ENCODE measurements at places on chromosomes 5 and 9. TPM values are rescaled to one million over a fixed set of nuclear protein-coding genes. Genes with fewer than 3 reads are reported as not detected.

The EPB41L4B gene
- total RNA-seq = 2.5 TPM

DNA sequence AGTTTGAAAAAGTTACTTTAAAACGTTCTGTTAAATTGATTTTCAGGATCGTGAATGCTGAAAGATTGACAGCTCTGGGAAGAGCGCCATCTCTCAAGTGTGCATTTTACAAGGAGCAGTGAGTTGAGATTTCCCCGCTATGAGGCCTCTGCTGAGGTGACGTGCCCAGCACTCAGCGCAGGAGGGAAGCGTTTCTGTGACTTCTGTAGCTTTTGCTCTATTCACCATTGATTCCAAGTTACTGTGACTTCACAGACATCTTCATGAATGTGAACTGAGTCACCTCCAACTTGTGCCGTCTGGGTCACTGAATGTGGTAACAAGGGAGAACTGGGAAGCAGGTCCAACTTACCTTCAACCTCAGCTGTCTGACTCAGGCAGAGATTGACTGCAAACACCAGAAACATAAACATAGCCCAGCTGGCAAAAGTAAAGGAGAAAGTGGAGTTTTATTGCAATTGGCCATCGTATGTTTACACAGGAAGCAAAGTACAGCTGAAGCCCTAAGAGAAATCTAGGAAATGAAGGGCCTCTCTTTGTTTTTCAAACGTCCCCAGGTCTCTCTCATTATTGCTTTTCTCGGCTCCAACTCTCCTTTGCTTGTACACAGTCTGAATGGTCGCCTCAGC, 428.8 kb upstream of the CLINT1 start:
- H3K27ac ChIP-seq = no peak overlapping the region
- H3K4me1 ChIP-seq = peaks cover 6% of the 10 kb centered on the region
- H3K36me3 ChIP-seq = no peaks in the 10 kb centered on the region

The RFESD gene
- 3.0 TPM for total RNA-seq

- H3K4me1 ChIP-seq = no peaks in the 10 kb centered on the region
- DNase-seq = no peak
- no peak overlapping the region for H3K27ac ChIP-seq
- H3K36me3 ChIP-seq = no peaks in the 10 kb centered on the region
- H3K4me3 ChIP-seq = no peak overlapping the region
- H3K27me3 ChIP-seq = no peaks in the 10 kb centered on the region
Observed at GRCh38 chr9:13674926-13675637, 395.6 kb upstream of the MPDZ start.

The TRIM36 gene
- 0.39 TPM for total RNA-seq

The STXBP1 gene
- total RNA-seq = 0.62 TPM

The HINT2 gene
- total RNA-seq = 29.7 TPM

DNA sequence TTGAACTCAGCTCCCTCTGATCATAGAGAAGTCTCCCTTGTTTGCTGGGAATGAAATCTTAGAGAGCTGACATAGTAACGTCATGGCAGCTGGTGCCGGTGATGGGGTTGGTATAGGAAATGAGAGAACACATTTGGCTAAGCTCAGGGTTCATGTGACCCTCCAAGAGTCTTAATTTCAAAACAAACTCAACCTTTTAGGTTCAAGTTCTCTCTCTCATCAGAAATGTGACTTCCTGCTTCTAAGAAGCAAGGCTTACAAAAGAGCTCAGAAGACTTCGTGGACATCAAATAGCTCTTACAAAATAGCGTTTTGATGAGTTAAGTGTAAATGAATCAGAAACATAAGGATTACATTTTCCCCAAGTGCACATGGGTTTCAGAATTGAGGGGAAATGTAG, 97.3 kb downstream of the PAPPA start:
- H3K4me3 ChIP-seq = no peak overlapping the region
- no peak overlapping the region for H3K27ac ChIP-seq
- DNase-seq = no peak

DNA sequence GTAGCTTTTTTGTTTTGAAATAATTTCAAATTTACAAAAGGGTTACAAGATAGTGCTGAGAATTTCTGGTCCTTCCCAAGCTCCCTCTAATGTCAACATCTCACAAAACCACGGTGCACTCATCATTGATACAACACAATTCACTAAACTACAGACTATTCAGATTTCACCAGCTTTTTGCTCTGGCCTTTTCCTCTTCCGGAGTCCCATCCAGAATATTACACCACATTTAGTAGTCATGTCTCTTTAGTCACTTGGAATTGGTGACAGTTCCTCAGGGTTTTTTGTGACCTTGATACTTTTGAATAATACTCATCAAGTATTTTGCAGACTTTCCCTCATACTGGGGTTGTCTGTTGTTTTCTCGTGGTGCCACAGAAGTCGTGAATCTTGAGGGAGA, 484.0 kb downstream of the GADD45G start:
- DNase-seq = no peak
- H3K4me3 ChIP-seq = no peak overlapping the region
- no peak overlapping the region for H3K27ac ChIP-seq
- no peaks in the 10 kb centered on the region for H3K36me3 ChIP-seq
- peaks cover 2% of the 10 kb centered on the region for H3K27me3 ChIP-seq
- H3K4me1 ChIP-seq = peaks cover 12% of the 10 kb centered on the region

The TAF11L3 gene
- not detected for total RNA-seq

- DNase-seq = no peak
- no peak overlapping the region for H3K4me3 ChIP-seq
- no peaks in the 10 kb centered on the region for H3K27me3 ChIP-seq
- H3K36me3 ChIP-seq = no peaks in the 10 kb centered on the region
- peaks cover 43% of the 10 kb centered on the region for H3K4me1 ChIP-seq
Observed at GRCh38 chr5:180818677-180819341, 16.2 kb upstream of the MGAT1 start.

The GDA gene
- total RNA-seq = not detected

The CCDC152 gene
- 4.2 TPM for total RNA-seq

The OLFML2A gene
- 0.76 TPM for total RNA-seq

DNA sequence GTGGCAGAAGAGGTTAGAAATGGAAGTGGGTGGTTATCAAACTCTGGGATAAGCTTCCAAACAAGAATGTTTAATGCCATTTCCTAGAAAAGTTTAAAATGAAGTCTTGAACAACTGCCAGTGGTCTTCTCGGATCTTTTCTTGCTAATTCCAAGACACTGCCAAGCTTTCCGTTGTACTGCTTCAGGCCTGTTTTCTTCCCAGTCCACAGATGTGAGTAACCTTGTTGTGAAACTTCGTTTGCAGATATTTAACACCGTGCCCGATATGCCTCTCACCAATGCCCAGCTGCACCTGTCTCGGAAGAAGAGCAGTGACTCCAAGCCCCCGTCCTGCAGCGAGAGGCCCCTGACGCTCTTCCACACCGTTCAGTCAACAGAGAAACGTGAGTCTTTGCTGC, 269.8 kb downstream of the NR3C1 start:
- H3K27me3 ChIP-seq = no peaks in the 10 kb centered on the region
- no peaks in the 10 kb centered on the region for H3K4me1 ChIP-seq
- no peak overlapping the region for H3K27ac ChIP-seq
- no peaks in the 10 kb centered on the region for H3K36me3 ChIP-seq
- no peak overlapping the region for H3K4me3 ChIP-seq

The AUH gene
- 29.1 TPM for total RNA-seq

- H3K4me3 ChIP-seq = no peak overlapping the region
- no peaks in the 10 kb centered on the region for H3K27me3 ChIP-seq
- DNase-seq = no peak
- no peaks in the 10 kb centered on the region for H3K36me3 ChIP-seq
Observed at GRCh38 chr9:133487331-133487725, 8.4 kb upstream of the SLC2A6 start.

The SLC28A3 gene
- not detected for total RNA-seq

The RLN2 gene
- 3.5 TPM for total RNA-seq

The GRAMD2B gene
- total RNA-seq = 2.7 TPM

DNA sequence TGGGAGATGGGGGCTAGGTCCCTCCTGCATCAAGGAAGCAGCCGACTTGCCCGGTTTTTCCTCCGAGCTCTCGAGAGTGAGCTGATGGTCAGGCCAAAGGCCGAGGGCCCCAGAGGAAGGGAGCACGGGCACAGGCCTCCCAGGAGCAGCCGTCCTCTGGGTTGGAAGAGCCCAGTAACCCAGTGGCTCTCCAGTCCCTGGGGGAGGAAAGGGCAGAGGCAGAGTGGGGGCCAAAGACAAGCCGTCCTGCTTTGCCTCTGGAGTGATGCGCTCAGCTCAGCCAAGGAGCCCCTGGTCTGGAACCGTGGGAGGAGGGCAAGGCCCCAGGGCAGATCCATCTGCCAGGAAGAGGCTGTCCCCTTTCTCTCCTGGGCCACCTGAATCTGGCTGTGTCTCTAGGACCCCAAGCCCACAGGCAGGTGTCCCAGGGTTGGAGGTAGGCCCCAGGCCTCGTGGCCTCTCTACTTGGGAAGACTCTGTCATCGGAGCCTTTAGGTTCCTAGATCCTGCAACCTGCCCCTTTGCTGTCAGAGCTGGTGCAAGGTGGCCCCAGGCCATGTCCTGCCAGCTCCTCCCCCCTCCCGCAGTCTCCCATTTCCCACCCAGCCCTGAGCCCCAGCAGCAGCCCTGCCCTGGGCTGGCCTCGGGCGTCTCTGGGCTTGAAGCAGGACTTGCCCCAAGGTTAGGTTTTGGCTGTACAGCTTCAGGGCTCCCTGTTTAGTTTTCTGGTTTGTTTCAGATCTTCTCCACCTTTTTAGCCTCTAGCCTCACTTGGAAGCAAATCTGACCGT, 224.1 kb downstream of the CACNA1B start:
- H3K4me3 ChIP-seq = no peak overlapping the region
- no peaks in the 10 kb centered on the region for H3K4me1 ChIP-seq
- no peaks in the 10 kb centered on the region for H3K36me3 ChIP-seq
- no peak for DNase-seq

The PRR16 gene
- total RNA-seq = 0.27 TPM

The MARCOL gene
- total RNA-seq = not detected

DNA sequence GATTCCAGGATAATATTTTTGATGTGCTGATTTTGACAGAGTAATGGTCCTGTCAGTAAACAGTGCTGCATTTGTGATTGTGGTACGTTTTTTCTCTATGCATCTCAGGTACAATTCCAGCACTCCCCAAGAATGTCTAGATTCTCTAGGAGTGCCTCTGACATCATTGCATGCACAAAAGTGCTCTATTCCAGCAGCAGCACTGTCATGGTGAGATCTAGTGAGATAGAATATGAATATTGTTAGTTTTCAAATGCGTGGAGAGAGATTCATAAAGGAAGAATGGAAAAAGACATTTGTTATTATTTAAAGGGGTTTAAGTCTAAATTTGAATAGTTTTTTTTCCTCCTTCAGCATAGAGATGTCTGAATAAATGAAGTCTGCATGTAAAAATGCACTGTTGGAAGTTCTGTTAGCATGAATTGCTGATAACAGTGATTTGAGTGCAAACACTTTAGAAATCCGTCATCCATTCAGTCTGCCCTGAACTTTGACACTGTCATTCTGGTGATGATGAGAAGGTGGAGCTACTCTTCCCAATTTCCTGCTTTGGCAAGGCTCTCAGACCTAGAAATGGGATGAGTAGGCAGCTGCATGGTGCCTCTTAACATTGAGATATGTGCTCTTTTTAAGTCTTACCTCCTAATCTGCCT, 84.6 kb downstream of the GAPVD1 start:
- H3K4me3 ChIP-seq = no peak overlapping the region
- peaks cover 69% of the 10 kb centered on the region for H3K36me3 ChIP-seq
- no peak for DNase-seq

- H3K4me1 ChIP-seq = no peaks in the 10 kb centered on the region
- no peaks in the 10 kb centered on the region for H3K36me3 ChIP-seq
- H3K27ac ChIP-seq = no peak overlapping the region
- no peaks in the 10 kb centered on the region for H3K27me3 ChIP-seq
- no peak overlapping the region for H3K4me3 ChIP-seq
Observed at GRCh38 chr5:13866792-13867191, 77.7 kb downstream of the DNAH5 start.

The POC5 gene
- total RNA-seq = 25.5 TPM

The QRFP gene
- not detected for total RNA-seq

The ZFYVE16 gene
- 44.4 TPM for total RNA-seq

GRCh38 chr5:56097055-56097454, 102.3 kb upstream of the IL6ST start:
- no peak overlapping the region for H3K4me3 ChIP-seq
- H3K27ac ChIP-seq = no peak overlapping the region
- H3K27me3 ChIP-seq = no peaks in the 10 kb centered on the region
- H3K36me3 ChIP-seq = no peaks in the 10 kb centered on the region

- peak; percentile 91 for DNase-seq
- H3K4me1 ChIP-seq = peaks cover 100% of the 10 kb centered on the region
- no peak overlapping the region for H3K4me3 ChIP-seq
- H3K27me3 ChIP-seq = no peaks in the 10 kb centered on the region
- peak overlapping the region; percentile 94 for H3K27ac ChIP-seq
- H3K36me3 ChIP-seq = no peaks in the 10 kb centered on the region
Observed at GRCh38 chr5:132425009-132425937, 55.8 kb downstream of the SLC22A5 start.

- H3K27ac ChIP-seq = no peak overlapping the region
- H3K36me3 ChIP-seq = no peaks in the 10 kb centered on the region
- H3K4me1 ChIP-seq = peaks cover 14% of the 10 kb centered on the region
- no peak overlapping the region for H3K4me3 ChIP-seq
Observed at GRCh38 chr5:111229221-111229835, 5.1 kb downstream of the CAMK4 start.

The DBH gene
- total RNA-seq = not detected

GRCh38 chr5:111513131-111513520, 791 bp upstream of the STARD4 start:
- no peak for DNase-seq
- no peaks in the 10 kb centered on the region for H3K36me3 ChIP-seq
- H3K27me3 ChIP-seq = no peaks in the 10 kb centered on the region
- peak overlapping the region; percentile 90 for H3K4me3 ChIP-seq
- peak overlapping the region; percentile 81 for H3K27ac ChIP-seq

DNA sequence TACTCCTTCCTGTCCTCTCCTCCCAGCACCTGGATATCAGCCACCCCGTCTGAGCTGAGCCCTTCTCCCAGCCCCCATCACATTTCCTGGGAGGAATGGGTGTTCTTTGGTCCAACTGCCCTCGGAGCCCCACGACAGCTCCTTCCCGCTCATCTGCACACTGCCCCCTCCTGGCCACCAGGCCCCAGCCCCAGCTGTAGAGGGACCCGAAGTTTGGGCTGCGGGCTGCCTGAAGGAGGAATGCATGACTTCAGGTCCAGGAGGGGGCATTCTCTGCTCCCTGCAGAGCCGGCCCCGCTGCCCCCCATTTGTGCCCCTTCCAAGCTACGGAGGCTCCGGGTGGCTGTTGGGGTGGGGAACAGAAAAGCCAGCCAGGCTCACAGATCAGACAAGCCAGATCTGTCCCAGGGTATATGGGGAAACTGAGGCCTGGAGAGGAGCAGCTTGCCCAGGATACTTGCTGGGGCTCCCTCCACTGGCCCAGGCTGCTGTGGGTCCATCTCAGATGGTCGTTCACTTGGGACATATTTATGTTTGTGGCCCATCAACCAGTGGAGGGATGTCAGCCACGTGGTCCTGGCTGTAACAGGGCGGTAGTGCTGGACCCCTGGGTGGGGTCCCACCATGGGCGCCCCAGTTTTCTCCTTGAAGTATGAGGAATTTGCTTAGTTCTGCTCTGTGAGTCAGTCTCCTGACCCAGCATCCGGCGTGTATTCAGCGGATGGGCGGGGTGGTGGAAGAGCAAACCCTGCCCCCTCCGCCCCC, 33.1 kb downstream of the DAB2IP start:
- DNase-seq = no peak
- no peak overlapping the region for H3K4me3 ChIP-seq
- H3K36me3 ChIP-seq = no peaks in the 10 kb centered on the region
- no peaks in the 10 kb centered on the region for H3K4me1 ChIP-seq

GRCh38 chr5:56814963-56815657, at the start of gene MAP3K1:
TSS of gene MAP3K1 (plus strand) at chr5:56815549. CDS start at chr5:56815574, 25 bp downstream.
- H3K4me3 ChIP-seq = peak within 1 kb of the TSS; percentile 87
- peak; percentile 93 for DNase-seq
- no peaks in the 10 kb centered on the region for H3K27me3 ChIP-seq
- peak within 1 kb of the TSS; percentile 94 for H3K27ac ChIP-seq
- H3K36me3 ChIP-seq = peaks cover 1% of the 10 kb centered on the region
- peaks cover 29% of the 10 kb centered on the region for H3K4me1 ChIP-seq

Measured in B cell (primary cell).